Natural killer cell treated with Interleukin-12 subunit alpha and Interleukin-12 subunit beta and Interleukin-15 and Interleukin-18, amount 100 ng/mL, for 72 hours (primary cell): ENCODE measurements at places on chromosomes 1 and 21. TPM values are rescaled to one million over a fixed set of nuclear protein-coding genes. Genes with fewer than 3 reads are reported as not detected.

GRCh38 chr1:56094168-56094567 lies 485.2 kb downstream of the PLPP3 start:
- H3K4me3 ChIP-seq: no peak overlapping the region
- no peaks in the 10 kb centered on the region for H3K27me3 ChIP-seq
- no peaks in the 10 kb centered on the region for H3K4me1 ChIP-seq
- H3K27ac ChIP-seq: no peak overlapping the region

NCMAP gene
- total RNA-seq: not detected

DNA sequence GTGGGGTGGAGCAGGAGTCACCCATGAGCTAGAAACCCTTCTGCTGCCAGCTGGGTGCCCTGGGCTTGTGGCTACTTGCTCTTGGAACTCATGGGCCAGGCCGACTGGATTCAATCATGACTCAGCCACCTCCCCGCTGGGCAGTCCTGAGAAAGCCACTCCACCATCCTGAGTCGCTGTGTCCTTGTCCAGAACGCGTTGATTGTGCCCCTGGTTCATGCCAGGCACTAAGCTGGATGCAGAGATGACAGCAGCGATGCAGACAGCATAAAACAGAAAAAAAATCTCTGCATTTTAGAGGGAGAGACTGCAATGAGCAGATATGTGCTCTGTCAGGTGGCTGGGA lies 10.6 kb downstream of the PADI1 start:
- no peak for DNase-seq
- H3K27ac ChIP-seq: no peak overlapping the region
- peaks cover 28% of the 10 kb centered on the region for H3K27me3 ChIP-seq
- H3K4me3 ChIP-seq: no peak overlapping the region

DNA sequence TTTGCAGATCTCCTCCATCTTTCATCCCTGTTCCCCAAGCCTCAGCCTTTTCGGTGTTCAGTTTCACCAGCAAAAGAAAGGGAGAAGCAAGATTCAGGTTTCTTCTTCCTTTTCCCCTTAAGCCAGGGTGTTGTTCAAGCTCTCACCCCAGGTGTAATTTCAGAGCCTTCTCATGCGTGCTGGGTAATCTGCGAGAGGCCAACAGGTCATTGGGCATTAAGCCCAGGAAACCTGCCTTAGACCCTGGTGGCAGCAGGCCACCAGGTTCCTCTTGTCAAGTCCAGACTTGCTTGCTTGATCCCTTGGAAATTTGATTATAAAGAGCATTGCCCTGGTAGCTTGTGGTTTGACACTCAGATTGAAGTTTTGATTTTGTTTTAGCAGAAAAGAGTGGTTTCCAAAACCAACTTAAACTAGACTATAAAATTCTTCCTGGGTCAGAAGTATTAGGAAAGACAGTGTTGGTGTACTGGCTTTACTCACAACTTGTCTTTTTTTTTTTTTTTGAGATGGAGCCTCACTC lies 6.9 kb downstream of the AKR1A1 start:
- H3K27me3 ChIP-seq: no peaks in the 10 kb centered on the region
- H3K4me1 ChIP-seq: peaks cover 14% of the 10 kb centered on the region

USH2A gene
- total RNA-seq: not detected

GRCh38 chr21:46061950-46062349 lies 36.0 kb upstream of the COL6A2 start:
- H3K4me3 ChIP-seq: no peak overlapping the region
- no peak for DNase-seq
- H3K27ac ChIP-seq: no peak overlapping the region
- no peaks in the 10 kb centered on the region for H3K36me3 ChIP-seq
- peaks cover 23% of the 10 kb centered on the region for H3K4me1 ChIP-seq

DNA sequence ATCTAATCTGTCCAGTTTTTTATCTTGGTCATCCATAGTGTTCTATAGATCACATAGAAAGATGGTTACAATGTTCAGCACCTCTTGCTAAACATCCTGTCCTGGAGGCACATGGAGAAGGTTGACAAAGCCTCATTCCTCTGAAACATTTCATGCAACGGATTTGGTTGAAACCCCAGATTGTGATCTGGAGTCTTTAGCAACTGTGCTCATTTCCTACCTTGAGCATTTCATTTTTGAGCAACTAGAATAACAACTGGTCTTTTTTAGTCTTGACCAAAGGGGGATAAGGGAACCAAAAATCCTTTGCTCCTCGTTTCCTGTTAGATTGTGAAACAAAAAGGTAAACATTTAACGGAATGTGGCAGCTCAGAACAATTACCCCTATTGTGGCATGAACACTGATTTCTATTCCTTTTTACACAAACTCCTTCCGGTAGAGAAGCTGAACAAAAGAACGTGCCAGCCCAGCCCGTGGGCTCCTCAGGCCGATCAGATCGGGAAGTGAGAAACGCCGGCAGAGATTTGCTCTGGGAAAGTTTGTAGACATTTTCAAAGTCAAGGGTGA lies 94.7 kb upstream of the ERRFI1 start:
- DNase-seq: no peak
- H3K36me3 ChIP-seq: no peaks in the 10 kb centered on the region
- no peak overlapping the region for H3K4me3 ChIP-seq
- H3K27me3 ChIP-seq: peaks cover 14% of the 10 kb centered on the region
- H3K4me1 ChIP-seq: peaks cover 2% of the 10 kb centered on the region
- H3K27ac ChIP-seq: no peak overlapping the region

DNA sequence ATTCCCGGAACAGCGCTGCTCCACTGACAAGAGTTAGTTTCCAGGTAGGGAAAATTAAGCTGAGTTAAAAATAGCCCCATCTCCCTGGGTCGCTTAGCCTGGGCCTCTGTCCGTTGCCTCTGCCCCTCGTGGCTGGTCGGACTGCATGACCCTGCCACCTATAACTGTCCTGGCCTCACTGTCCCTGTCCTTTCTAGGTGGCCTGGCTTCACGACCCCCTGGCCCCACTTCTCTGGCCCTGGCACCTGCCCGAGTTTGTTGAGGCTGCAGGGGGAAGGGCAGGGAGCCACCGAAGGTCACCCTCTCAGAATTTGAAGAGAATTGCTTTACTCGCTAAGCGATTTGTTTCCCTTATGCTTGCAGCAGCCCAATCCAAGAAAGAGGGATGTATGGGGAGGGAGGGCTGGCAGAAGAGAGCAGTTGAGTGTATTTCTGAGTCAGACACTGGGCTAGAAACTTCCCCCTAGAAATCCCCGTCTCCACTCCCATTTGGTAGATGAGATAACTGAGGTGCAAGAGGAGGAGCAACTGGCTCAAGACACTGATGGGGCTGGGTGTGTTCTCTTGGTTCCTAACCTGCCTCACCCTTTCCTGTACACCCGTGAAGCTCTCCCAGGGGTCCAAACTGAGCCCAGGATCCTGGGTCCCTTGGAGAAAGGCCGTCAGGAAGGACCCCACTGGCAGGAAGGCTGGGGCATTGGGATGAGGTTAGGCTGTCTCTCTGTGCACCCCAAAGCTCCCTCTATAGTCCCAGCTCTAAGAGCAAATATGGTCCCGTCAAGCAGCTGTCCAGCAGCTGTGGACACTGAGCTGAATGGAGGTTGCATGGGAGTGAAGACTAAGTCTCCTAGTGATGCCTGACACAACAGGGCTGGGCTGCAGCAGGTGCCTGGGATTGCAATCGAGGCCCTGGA lies 2.9 kb upstream of the EDN2 start:
- peaks cover 16% of the 10 kb centered on the region for H3K27me3 ChIP-seq
- H3K4me3 ChIP-seq: no peak overlapping the region
- no peak overlapping the region for H3K27ac ChIP-seq

GRCh38 chr1:231376101-231376500 lies 38.0 kb downstream of the SPRTN start:
- H3K4me3 ChIP-seq: no peak overlapping the region
- H3K36me3 ChIP-seq: no peaks in the 10 kb centered on the region
- H3K27ac ChIP-seq: no peak overlapping the region
- H3K4me1 ChIP-seq: peaks cover 25% of the 10 kb centered on the region
- no peaks in the 10 kb centered on the region for H3K27me3 ChIP-seq
- DNase-seq: no peak

PDC gene
- not detected for total RNA-seq

DNA sequence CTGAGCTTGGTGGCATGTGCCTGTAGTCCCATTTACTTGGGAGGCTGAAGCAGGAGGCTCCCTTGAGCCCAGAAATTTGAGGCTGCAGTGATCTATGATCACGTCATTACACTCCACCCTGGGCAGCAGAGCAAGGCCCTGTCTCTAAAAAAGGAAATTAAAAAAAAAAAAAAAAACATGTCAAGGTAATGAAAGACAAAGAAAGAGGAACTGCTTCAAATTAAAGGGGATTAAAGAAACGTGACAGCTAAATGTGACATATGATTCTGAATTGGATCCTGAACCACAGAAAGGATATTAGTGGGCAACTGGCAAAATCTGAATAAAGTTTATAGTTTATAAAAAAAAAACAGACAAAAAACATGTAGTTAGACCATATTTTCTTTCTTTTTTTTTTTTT lies 3.8 kb upstream of the C2CD4D start:
- H3K36me3 ChIP-seq: no peaks in the 10 kb centered on the region
- H3K27me3 ChIP-seq: no peaks in the 10 kb centered on the region
- peaks cover 17% of the 10 kb centered on the region for H3K4me1 ChIP-seq
- no peak for DNase-seq
- H3K4me3 ChIP-seq: no peak overlapping the region
- no peak overlapping the region for H3K27ac ChIP-seq

ENAH gene
- 0.52 TPM for total RNA-seq

ETNK2 gene
- total RNA-seq: 0.67 TPM

PKNOX1 gene
- 33.8 TPM for total RNA-seq

OR2L3 gene
- total RNA-seq: not detected

NCAM2 gene
- total RNA-seq: not detected

- H3K4me3 ChIP-seq: no peak overlapping the region
- DNase-seq: no peak
- no peaks in the 10 kb centered on the region for H3K27me3 ChIP-seq
- no peaks in the 10 kb centered on the region for H3K36me3 ChIP-seq
- H3K4me1 ChIP-seq: peaks cover 18% of the 10 kb centered on the region
- no peak overlapping the region for H3K27ac ChIP-seq
Measured at GRCh38 chr21:29145852-29146453, 15.5 kb downstream of the MAP3K7CL start.

CHIA gene
- not detected for total RNA-seq

GRCh38 chr1:159092036-159092760 lies 15.6 kb upstream of the AIM2 start:
- H3K4me1 ChIP-seq: peaks cover 47% of the 10 kb centered on the region
- H3K27ac ChIP-seq: peak overlapping the region; percentile 87
- peaks cover 4% of the 10 kb centered on the region for H3K27me3 ChIP-seq
- no peak for DNase-seq

- peaks cover 10% of the 10 kb centered on the region for H3K27me3 ChIP-seq
- no peaks in the 10 kb centered on the region for H3K36me3 ChIP-seq
- no peak overlapping the region for H3K4me3 ChIP-seq
Measured at GRCh38 chr1:55703726-55704363, 488.7 kb upstream of the USP24 start.

C1orf87 gene
- total RNA-seq: not detected

DNA sequence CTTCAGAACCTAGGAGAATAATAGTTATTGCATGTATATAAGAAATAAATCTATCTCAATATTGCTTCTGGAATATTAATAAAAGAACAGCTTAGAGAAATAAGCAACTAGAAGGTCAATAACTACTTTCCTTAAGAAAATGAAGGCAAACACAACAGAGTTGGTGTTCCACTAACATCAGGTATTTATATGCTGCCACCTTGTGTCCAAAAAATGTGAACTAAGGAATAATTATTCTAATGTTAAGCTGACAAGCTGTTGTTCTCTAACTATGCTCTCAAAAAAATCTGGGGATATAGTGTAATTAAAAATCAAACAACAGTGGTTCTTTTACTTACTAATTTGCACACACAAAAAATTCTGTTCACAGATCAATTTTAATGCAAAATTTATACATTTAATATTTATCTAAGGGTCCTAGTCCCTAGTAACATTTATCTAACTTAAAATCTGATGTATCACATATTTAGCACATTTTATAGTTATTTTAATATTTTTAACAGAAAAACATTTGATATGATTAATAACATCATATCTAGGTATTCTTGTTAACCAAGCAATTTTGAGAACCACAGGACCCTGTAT lies 39.6 kb downstream of the UCHL5 start:
- no peaks in the 10 kb centered on the region for H3K4me1 ChIP-seq
- no peak overlapping the region for H3K4me3 ChIP-seq
- H3K36me3 ChIP-seq: peaks cover 5% of the 10 kb centered on the region
- no peaks in the 10 kb centered on the region for H3K27me3 ChIP-seq
- H3K27ac ChIP-seq: no peak overlapping the region

GRCh38 chr21:45209685-45210284 lies 77.9 kb downstream of the POFUT2 start:
- H3K4me3 ChIP-seq: no peak overlapping the region
- no peak for DNase-seq

SELP gene
- not detected for total RNA-seq

DNA sequence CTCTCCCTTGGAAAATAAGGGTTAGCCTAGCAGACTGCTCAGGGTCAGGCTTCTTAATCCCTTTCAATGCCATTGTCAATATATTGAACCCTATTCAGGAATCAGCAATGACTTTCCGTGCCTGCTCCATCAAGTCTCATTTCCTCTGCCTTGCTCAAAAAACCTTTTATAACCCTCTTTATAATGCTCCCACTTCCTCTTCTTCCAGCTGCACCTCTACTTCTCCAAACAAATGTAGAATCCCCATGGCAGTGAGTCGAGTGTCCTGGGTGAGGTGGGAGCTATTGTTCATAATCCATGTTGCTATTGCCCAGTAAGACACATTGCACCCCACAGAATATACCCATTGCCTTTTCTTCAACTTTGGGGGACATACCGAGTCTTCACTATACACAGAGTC lies 58.6 kb downstream of the OLIG1 start:
- no peaks in the 10 kb centered on the region for H3K36me3 ChIP-seq
- no peak overlapping the region for H3K4me3 ChIP-seq
- H3K27me3 ChIP-seq: peaks cover 48% of the 10 kb centered on the region
- H3K4me1 ChIP-seq: no peaks in the 10 kb centered on the region
- H3K27ac ChIP-seq: no peak overlapping the region

DNA sequence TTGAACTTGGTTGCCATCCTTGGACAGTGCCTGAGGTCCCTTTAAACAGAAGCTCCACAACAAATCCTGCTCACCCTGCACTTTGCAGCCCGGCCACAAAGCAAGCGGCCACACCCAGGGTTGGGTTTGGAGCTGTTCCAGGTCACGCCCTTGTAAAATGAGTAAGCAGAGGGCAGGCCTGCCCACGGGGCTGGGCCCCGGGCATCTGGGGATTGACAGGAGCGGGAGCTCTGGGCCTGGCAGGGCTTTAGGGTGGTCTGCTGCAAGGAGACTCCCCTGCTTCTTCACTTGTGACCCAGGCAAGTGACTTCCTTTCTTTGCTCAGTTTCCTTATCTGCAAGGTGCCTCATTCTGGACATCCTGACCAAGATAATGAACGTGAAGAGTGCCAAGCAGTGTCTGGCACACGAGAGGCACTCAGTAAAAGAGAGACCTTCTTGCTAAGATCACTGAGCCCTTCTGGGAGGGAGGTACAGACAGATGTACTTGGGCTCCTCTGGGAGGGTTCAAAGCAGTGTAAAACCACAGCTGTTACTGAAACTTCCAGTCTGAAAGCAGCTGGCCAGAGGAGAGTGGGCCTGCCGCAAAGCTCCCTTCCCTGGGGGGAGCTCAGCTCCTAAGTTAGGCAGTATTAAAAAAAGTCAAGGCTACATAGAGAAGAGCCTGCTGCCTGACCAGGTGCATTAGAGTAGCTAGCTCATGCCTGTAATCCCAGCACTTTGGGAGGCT lies 2.6 kb downstream of the E2F2 start:
- H3K27ac ChIP-seq: peak overlapping the region; percentile 58
- no peaks in the 10 kb centered on the region for H3K27me3 ChIP-seq
- H3K4me1 ChIP-seq: peaks cover 54% of the 10 kb centered on the region
- H3K36me3 ChIP-seq: no peaks in the 10 kb centered on the region
- H3K4me3 ChIP-seq: peak overlapping the region; percentile 76
